Activated naive CD8-positive, alpha-beta T cell treated with anti-CD3 and anti-CD28 coated beads, Interleukin-2, amount 50 U/mL, for 24 hours (primary cell): ENCODE measurements at places on chromosomes 2 and 18.
A peak's percentile ranks its signal among the peaks of the same experiment; 100 is the strongest.

DNA sequence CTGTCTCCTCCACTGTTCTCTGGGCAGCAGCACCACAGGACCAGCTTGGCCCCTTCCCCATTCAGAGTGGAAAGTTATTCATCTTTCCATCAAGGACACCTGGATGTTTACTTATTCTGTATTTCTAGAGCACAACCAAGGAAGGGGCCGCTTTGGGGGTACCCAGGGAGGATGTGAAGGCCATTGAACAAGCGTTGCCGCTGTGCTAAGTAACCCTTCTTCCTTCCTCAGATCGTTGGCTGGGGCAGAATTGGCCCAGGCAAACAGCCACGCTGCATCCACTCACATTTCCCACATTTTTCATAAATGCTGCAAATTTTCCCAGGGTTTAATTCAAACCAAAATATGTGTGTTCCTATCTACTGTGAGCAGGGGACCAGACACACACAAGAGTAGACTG lies 76.2 kb upstream of the NPAS2 start:
- no peak for DNase-seq

DNA sequence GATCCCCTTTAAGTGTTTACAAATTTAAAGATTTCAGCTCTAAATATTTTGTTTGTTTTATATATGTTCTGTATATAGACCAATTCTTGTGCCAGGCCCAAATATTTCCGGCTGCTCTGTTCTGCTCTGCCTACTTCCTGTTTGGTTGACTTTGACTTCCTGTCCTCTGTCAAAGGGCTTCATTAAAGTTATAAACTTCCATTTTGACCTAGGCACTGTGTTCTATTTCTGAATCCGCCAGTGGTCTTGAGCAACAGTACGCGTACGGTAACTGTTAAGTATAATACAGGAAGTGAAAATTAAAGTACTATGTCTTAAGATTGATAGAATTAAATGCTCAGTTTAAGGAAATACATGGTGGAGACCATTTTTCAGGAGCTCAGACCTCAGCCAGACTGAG lies 13.5 kb upstream of the REL start:
- DNase-seq, result no peak

DNA sequence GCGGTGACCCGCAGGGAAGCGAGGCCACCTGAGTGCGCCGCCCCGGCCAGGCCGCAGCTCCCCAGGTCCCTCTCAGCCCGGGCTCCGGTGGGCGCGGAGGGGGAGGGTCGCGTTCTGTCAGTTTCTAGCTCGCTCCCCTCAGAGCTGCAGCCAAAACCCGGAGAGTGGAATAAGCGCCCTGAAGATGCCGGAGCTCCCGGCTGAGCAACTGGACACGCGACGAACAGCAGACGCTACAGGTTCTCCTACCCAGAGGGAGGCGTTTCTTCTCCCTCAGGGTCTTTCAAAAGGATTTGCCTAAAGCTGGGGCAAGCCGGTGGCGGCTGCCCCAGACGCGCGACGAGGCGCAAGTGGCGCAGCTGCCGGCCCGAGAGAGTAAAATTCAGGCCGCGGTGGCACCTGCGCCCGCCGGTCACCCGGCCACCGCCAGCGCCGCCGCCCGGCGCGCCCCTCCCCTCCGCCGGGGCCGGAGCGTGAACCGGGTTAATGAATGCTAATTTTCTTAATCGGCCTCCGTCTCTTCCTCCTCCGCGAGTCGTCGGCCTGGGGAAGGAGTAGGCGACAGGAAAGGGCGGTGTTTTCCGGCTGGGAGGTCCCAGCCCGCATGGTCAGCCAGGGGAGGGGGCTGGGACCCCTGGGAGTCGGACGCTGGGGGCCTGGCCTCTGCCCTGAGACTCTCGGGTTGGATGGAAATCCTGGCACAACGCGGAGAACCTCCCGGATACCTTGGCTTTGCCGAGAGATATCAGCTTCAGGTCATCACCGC lies 845 bp upstream of the CDC42EP3 start:
- peak; percentile 77 for DNase-seq

GRCh38 chr2:40178971-40179370 lies 272.9 kb downstream of the SLC8A1 start:
- DNase-seq, result no peak

- no peak for DNase-seq
These were observed 268.4 kb upstream of the CDH19 start for GRCh38 chr18:66872277-66872676.

- DNase-seq, result no peak
These were observed 16.4 kb upstream of the CYS1 start for GRCh38 chr2:10096641-10097040.

DNA sequence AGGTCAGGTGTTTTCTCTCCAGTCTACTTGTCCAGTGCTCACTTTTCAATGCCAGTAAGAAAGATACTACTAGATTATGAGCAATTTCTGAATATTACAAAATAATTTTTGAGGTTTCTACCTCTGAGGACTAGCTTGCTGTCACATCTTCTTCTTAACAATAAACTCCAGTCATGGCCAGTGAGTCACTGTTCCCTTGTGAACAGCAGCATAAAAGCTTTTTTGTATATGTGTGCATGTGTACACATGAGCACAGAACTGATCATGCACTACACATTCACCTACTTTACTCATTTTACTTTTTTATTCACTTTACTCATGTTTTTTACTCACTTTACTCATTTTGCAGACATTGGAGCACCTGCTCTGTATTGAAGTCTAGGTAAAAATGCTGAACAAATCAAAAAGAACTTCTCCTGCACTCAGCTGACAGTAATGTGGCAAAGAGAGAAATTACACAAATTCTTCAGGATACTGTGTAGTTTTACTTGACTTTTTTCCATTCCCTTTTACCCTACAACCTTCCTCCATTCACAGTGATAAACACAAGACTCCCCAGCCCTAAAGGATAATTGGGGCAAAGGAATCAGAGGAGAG lies 28.0 kb downstream of the ST6GAL2 start:
- DNase-seq, result no peak

- no peak for DNase-seq
These were observed 665.1 kb upstream of the ZEB2 start for GRCh38 chr2:145184741-145185651.

GRCh38 chr2:1781291-1782080 lies 37.2 kb upstream of the PXDN start:
- peak; percentile 25 for DNase-seq

GRCh38 chr2:217740756-217741155 lies 262.0 kb downstream of the TNS1 start:
- no peak for DNase-seq

GRCh38 chr2:173713904-173714555 lies 251.1 kb downstream of the SP3 start:
- DNase-seq, result no peak

DNA sequence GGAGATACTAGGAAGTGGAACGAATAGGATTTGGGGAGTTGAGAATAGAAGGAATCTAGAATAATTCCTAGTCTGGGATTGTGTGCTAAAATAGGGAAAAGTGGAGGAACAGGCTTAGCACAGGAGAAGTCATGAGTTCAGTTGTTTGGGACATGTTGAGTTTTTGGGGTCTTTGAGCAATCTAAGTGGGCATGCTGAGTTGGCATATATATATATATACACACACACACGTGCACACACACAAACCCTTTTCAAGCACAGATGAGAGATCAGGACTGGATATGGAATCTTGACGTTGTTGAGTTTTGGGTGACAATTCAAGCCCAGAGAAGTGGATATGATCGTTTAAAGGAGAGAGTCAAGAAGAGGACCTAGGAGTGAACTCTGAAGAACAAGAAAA lies 168.2 kb upstream of the CHST9 start:
- DNase-seq, result no peak
